ENCODE measurements at places on chromosomes 7 and 10.

DNA sequence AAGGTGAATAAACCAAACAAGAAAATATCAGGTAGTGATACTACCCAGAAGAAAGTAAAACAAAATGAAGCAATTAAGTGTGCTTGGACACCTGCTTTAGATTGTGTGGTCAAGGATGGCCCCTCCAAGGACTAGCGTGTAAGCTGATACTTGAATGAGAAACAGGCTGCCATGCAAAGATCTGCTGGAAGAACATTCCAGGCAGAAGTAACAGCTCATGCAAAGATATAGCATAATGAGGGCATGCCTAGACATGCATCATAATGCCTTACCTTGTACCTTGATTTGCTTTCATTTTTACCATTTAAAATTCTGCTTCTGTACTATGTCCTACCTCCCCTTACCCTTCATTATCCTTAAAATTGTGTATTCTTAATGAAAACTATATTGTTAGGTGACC, 74.8 kb upstream of the HDAC9 start:
- peak; percentile 72 for DNase-seq

DNA sequence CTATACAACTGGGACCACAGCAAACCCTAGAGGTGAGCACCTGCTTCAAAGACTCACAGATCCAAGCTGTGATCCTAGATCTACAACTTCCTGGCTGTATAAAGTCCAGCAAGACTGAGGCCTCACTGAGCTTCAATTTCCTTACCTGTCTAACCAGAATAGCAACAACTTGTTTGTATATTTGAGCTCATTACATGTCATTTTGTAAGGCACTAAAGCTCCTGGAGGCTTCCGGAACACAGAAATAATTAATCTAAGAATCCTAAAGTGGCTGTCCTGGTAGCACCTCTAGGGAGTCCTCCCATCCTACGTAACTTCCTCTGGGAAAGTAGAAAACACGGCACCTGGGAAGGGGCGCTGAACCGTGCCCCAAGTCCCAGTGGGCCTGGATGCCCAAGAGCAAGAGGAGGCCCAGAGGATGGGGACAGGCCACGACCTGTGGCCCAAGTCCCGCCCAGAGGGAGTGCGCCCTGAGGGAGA, 39.4 kb downstream of the HK1 start:
- no peak for DNase-seq

GRCh38 chr7:25456467-25457171, 228.3 kb upstream of the NPVF start:
- DNase-seq: no peak

DNA sequence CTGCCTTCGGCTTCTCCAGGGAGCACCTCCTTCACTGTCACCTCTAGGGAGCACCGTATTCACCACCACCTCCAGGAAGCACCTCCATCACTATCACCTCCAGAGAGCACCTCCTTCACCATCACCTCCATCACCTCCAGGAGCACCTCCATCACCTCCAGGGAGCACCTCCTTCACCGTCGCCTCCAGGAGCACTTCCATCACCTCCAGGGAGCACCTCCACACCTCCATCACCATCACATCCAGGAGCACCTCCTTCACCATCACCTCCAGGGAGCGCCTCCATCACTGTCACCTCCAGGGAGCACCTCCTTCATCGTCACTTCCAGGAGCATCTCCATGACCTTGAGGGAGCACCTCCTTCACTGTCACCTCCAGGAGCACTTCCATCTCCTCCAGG, 102.3 kb downstream of the DNAJB6 start:
- no peak for DNase-seq

- DNase-seq: no peak
These were observed 697.8 kb downstream of the NRG3 start for GRCh38 chr10:82572744-82573143.

DNA sequence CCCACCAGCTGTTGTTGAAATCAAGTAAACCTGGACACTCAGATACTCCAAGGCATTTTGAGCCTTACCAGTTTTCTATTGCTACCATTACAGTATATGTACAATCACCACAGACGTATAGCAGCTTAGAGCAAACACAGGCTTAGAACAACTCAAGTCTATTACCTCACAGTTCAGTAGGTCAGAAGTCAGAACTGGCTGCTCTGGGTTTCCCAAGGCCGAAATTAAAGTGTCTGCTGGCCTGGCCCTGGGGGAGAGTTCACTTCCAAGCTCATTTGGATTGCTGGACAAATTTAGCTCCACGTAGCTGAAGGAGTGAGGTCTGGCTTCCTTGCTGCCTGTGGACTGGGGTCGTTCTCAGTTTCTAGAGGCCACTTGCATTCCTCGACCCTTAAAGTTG, 260.1 kb upstream of the LRRN3 start:
- DNase-seq: no peak

DNA sequence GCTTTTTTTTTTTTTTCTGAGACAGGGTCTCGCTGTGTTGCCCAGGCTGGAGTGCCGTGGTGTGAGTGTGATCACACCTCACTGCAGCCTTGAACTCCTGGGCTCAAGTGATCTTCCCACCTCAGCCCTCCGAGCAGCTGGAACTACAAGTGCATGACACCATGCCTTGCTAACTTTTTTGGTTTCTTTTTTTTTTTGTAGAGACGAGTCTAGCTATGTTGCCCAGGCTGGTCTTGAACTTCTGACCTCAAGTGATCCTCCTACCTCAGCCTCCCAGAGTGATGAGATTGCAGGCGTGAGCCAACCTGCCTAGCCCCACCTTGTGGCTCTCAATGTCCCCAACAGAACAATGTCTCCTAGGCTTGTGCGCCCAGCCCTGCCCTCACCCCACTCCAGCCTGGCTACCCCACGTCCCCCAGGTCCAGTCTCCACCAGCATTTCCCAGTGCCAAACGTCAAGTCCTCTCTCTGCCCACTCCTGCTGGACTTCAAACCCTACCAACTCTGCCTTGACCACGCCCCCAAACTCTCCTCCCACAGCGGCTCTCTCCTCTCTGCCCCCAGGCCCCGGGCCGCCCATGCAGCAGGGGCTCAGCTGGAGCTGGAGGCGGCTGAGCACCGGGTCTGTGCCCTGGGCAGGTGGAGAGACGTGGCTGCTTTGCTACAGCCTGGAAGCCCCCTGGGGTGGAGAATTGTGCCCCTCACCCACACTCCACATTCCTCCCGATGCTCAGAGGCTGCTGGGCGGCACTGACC, 18.9 kb downstream of the BHLHA15 start:
- no peak for DNase-seq

DNA sequence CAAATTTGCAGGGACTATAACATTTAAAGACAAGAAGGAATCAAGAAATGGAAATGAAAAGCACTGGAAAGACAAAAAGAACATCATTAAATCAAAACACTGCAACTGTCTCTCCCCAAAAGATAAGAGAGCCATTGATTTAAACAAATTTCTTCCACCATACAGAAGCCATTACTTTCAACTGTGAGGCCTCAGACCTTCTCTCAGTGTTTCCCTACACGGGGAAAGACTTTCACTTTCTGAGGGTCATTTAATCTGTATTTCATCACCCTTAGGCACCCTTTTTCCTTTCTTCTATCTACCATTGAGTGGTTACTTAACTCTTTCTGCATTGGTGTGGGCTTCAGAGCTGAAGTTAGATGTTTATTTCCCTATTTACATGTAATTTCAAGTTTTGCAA, 47.5 kb downstream of the CCDC172 start:
- no peak for DNase-seq

GRCh38 chr10:48792687-48793096, 108.0 kb downstream of the WDFY4 start:
- DNase-seq: peak; percentile 64

DNA sequence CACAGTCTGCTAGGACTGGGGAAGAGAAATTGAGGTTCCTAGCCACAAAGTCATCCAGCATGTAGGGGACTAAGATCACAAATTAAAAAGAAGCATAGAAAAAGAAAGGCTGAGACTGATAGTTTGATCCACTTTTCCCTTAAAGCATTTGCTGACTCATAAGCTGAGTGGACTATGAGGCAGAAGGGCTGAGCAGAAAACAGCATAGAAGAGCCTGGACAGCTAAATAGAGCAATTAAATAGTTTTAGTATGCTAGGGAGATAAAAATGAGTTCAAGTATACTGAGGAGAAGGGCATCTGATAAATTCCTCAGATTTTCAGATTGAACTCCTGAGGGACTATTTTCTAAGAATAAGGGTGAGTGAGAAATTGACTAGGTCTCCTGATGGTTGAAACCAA, 155.9 kb upstream of the EGR2 start:
- no peak for DNase-seq

Data from RWPE1 (cell line).